Stimulated activated CD8-positive, alpha-beta memory T cell treated with anti-CD3 and anti-CD28 coated beads, Interleukin-7, amount 100 ng/mL, for 48 hours (primary cell): ENCODE measurements at places on chromosomes 13 and 19.
A peak's percentile ranks its signal among the peaks of the same experiment; 100 is the strongest.

- no peak for DNase-seq
Observed at GRCh38 chr13:93558637-93559036, 332.0 kb downstream of the GPC6 start.

GRCh38 chr13:79709471-79709870 is 228.5 kb downstream of the NDFIP2 start:
- DNase-seq = no peak

DNA sequence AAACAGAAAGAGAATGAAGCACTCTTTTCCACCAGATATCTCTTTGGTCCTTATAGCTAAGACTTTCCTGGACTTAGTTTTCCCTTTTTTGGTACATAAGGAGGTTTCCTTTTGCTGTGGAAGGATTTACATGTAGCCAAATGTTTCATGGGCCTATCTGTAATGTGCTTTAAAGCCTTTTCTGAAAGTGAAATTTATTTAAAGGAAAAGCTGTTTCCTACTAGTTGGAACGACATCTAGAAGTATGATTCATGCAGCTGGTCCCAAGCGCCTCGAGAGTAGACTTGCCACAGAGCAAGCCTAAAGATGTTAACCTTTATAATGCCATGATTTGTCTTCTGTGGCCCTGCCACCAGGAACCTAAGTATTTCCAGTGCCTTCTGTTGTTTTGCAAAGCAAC is 390.3 kb downstream of the DLEU7 start:
- DNase-seq = no peak

GRCh38 chr13:98972627-98973026 is 5.2 kb downstream of the DOCK9 start:
- no peak for DNase-seq

GRCh38 chr19:5179256-5179655 is 161.4 kb downstream of the PTPRS start:
- no peak for DNase-seq

- no peak for DNase-seq
Observed at GRCh38 chr19:39915101-39915847, 19.2 kb downstream of the FCGBP start.

- DNase-seq = peak; percentile 19
Observed at GRCh38 chr19:29260477-29261317, 47.7 kb upstream of the UQCRFS1 start.

DNA sequence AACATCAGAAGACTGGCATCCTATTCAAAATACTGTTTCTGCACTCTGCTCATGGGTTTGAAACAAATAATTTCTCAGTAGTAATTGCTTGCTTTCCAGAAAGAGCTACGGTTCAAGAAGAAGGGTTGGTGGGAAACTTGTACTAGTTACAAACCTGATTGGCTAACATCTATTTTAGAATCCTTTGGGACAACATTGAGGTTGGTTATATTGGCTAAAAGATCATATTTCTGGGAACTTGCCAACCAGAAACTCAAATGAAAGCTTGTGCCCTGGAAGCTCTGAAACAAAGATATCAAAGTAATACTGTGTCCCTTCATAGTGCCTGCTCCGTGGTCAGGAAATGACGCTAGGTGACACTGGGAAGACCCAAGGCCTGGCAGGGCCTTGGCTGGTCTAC is 141.7 kb downstream of the LACC1 start:
- DNase-seq = no peak

- DNase-seq = no peak
Observed at GRCh38 chr13:111315347-111315995, 5.0 kb upstream of the TEX29 start.

GRCh38 chr13:26037302-26037701 is 14.5 kb downstream of the SHISA2 start:
- DNase-seq = no peak

DNA sequence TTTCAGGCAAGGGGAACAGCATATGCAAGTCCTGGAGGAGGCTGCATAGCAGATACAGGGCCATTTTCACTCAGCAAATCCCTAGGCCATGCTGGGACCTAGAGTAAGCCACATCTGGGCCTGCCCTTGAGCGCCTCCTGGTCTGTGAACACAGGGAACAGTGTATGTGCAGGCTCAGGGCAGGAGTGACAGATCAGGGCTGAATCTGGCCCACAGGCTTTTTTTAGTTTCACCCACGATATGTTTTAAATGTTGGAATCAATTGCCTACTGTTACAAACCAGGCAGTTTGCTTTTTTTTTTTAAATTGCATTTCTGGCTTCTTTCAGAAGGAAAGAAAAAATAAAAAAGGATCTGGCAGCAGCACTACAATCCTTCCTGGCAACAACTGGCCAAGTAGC is 1.5 kb upstream of the TMEM145 start:
- no peak for DNase-seq

GRCh38 chr13:61778531-61778930 is 362.9 kb upstream of the PCDH20 start:
- no peak for DNase-seq

GRCh38 chr13:80235166-80235966 is 105.6 kb downstream of the SPRY2 start:
- no peak for DNase-seq

DNA sequence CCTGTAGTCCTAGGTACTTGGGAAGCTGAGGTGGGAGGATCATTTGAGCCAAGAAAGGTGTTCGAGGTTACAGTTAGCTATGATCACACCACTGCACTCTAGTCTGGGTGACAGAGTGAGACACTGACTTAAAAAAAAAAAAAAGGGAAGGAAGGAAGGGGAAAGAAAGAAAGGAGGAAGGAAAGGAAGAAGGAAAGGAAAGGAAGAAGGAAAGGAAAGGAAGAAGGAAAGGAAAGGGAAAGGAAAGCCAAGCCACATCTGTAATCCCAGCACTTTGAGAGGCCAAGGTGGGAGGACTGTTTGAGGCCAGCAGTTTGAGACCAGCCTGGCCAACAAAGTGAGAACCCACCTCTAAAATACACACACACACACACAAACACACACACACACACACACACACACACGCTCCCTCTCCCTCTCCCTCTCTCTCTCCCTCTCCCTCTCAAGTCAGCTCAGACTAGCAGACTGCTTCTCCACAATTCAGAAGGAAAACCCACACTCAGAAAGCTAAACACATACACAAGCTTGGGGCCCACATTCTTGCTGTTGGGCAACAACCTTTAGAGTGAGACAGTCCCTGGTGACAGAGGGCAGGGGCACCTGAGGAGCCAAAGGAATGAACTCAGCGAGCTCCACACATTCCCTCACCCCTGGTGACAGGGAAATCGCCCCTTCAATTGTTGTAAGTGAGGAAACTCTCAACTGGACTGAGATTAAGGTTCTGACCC is 2.7 kb downstream of the ZNF709 start:
- DNase-seq = no peak

DNA sequence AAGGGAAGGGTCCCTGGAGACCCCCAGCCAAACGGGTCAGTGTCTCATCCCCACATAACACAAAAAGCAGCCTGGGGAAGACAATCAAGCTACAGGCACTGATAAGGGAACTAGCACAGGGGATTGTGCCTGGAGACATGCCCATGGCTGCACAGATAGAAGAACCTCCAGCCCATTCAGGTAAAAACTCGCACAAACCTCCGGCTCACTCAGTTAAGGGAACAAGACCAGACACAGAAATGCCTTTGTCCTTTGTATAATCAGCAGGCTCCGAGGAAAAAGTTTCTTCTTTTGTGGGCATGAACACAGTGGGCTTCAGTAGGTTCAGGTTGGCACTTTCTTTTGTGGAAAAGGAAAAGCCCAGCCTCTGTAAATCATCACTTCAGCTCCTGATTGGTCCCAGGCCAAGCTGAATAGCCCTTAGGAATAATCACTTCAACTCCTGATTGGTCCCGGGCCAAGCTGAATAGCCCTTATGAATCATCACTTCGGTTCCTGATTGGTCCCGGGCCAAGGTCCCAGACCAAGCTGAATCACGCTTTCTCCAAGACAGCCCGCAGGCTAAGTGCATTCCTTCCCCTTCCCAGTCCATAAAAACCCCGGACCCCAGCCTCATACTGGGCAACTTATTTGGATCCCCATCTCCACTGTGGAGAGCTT is 5.0 kb upstream of the ZNF230 start:
- DNase-seq = no peak

GRCh38 chr19:4744451-4745174 is 21.0 kb upstream of the DPP9 start:
- DNase-seq = no peak

DNA sequence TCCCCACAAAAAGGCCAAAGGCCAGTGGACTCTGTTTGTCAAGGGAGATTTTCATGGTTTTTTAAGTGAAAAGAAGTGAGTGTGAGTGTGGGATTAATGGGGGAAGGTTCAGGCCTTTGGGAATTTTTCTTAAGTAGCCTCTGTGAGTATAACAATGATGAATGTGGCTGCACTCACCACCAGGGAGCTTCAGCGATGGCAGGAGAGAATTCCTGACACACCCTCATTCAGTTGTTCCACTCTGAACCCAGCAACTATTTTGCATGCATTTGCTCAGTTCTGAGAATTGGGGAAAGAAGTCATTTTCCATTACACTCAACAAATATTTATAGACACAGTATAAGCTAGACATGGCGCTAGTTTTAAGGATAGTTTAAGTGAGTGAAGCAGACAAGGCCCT is 117.9 kb downstream of the CCNA1 start:
- no peak for DNase-seq

GRCh38 chr13:97460853-97461252 is 26.9 kb downstream of the RAP2A start:
- no peak for DNase-seq

- DNase-seq = no peak
Observed at GRCh38 chr19:46017095-46017429, 5.8 kb downstream of the PGLYRP1 start.

GRCh38 chr13:45847554-45848224 is 3.9 kb downstream of the SIAH3 start:
- no peak for DNase-seq
